Stimulated activated CD8-positive, alpha-beta memory T cell treated with anti-CD3 and anti-CD28 coated beads, Interleukin-7, amount 100 ng/mL, for 24 hours (primary cell): ENCODE measurements at places on chromosomes 4 and X.

GRCh38 chrX:580030-580429 is 50.6 kb upstream of the SHOX start:
- DNase-seq = no peak

GRCh38 chr4:44771789-44772188 is 45.4 kb upstream of the GNPDA2 start:
- DNase-seq = no peak

DNA sequence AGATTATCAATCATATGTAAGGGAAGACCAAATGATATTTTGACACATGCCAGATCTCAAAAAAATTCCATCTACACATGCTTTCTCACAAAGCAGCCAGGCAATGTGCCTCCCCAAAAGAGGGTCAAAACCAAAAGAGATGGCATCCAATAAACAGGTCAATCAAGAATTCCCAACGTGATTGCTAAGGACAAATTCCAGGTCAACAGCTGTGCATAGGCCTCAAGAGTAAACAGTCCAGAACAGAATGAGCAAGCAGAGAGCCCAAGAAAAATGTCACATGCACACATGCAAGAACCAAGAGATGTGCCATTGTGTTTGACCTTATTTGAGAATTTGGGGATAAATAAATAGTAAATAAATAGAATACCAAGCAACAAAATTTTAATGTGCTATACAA is 136.7 kb downstream of the APBB2 start:
- DNase-seq = no peak

- no peak for DNase-seq
Observed at GRCh38 chr4:60605646-60606354, 594.3 kb upstream of the ADGRL3 start.

DNA sequence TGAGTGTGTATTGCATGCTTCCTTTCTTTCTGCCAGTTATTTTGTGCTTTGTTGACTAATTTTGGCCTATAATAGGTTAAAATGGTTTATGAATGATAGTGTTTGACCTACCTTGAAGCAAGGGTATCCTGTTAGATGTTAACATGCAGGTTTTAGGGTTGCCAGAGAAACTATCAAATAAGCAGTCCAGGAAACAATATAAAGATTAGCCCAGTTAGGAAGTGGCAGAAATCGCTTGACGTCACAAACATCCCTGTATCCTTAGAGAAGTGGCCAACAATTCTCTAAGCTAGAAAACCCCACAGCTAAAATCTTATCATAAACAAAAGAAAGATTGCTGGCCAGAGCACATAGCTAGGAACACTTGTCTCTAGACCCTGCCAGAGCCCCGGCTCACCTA is 3.8 kb downstream of the NAP1L5 start:
- DNase-seq = no peak

- no peak for DNase-seq
Observed at GRCh38 chrX:41665686-41666085, 23.1 kb upstream of the GPR34 start.

GRCh38 chrX:14897042-14897441 is 23.8 kb downstream of the MOSPD2 start:
- no peak for DNase-seq

- DNase-seq = no peak
Observed at GRCh38 chr4:179415037-179415846, 1973.0 kb upstream of the AGA start.

GRCh38 chr4:38674258-38675144 is 10.5 kb downstream of the KLF3 start:
- DNase-seq = no peak
